LoVo (cell line): ENCODE measurements at places on chromosomes 4 and X.

DNA sequence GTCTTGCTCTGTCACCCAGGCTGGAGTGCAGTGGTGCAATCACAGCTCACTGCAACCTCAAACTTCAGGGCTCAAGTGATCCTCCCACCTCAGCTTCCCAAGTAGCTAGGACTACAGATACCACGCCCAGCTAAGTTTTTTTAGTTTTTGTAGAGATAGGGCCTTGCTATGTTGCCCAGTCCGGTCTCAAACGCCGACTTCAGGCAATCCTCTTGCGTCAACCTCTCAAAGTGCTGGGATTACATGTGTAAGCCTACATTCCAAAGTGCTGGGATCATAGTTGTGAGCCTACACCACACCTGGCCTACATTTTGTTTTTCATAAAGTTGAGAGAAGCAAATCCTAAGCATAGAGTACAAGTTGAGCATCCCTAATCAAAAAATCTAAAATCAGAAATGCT is 42.2 kb downstream of the SMARCA5 start:
- no peak for DNase-seq

- peak; percentile 76 for DNase-seq
Measured at GRCh38 chr4:76251441-76252270, at the start of gene FAM47E. TSS of gene FAM47E (plus strand) at chr4:76251721. CDS start at chr4:76251747, 26 bp downstream.

DNA sequence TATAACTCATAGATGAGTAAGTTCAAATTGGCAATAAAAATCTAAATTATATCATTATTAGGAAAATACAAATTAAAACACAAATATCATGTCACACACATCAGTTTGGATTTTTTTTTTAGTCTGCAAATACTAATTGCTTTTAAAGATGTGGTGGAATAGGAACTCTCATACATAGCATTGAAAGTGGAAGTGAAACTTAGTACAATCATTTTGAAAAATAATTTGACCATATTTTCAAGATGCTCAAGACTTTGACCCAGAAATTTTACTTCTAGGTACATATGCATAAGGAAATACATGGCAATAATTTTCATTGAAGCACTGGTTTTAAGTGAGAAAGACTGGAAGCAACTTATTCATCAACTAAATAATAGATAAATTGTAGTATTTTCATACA is 147.5 kb upstream of the SMIM31 start:
- DNase-seq, result no peak

GRCh38 chrX:97672608-97673007 is 788.9 kb downstream of the RPA4 start:
- no peak for DNase-seq

GRCh38 chr4:6710282-6710681 is 617 bp upstream of the MRFAP1L1 start:
- no peak for DNase-seq
